GDM1 (cell line): ENCODE measurements at places on chromosomes 16 and 17.

DNA sequence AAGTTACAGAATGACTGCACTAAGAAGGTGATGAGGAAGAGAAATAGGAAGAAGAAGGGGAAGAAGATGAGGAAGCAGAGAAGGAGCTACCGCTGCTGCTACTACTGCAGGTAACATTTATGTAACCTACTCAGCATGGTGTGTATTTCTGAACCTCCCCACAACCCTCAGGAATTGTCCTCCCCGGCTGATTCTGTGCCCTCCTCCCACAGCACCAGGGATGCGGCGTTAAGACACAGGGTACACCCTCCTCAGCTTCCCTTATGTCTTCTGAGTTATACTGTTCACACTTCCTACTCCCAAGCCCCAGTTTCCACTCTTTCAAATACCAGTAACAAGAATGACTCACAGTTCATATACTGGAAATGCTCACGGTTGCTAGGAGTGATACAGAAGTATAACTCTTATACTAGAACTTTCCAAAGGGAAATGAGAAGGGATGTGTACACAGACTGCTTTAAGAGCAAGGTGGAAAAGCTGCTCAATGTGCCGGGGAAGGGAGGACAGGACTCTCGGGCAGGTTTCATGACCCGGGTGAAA is 224.5 kb upstream of the PSMD7 start:
- no peak for DNase-seq

DNA sequence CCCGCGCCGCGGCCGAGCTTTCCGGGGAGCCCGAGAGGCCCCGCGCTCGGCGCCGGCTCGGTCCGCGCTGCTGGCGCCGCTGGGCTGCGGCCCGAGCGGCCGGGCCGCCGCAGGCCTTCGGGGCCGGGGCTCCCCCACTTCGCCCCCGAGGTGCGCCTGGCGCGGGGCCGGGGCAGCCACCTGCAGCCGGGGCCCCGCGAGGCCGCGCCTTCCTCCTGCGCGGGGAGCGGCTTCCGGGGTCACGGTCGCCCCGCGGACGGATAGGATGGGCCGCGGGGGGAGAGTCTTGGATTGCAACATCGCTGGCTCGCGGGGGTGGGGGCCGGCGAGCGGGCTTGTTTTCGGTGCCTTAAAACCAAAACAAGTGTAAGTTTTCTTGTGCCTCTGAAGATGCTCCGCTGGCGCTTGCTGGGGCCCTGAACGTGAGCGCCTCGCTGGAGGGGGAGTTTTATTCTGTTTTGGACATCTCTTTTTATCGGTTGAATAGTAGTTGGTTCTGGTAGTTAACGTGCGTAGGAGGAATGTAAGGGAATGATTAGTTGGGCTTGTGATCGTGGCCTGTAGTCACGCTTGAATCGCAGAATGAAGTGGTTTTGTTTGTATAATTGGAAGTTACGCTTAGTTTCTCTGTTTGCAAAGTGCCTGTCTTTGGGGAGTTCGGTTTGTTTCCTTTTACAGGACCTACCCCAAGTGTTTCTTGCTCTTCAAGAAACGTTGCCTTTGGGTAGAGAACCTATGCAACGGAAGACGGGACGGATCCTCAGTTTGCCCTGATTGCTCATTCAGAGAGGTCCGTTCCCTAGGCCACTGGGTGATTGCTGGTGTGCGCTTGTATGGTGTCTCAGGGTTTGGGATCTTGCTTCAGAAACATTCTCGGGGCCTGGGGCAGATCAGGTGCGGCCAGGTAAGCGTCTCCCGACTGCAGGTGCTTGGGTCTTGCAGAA is 724 bp downstream of the UBE2I start:
- DNase-seq: no peak

DNA sequence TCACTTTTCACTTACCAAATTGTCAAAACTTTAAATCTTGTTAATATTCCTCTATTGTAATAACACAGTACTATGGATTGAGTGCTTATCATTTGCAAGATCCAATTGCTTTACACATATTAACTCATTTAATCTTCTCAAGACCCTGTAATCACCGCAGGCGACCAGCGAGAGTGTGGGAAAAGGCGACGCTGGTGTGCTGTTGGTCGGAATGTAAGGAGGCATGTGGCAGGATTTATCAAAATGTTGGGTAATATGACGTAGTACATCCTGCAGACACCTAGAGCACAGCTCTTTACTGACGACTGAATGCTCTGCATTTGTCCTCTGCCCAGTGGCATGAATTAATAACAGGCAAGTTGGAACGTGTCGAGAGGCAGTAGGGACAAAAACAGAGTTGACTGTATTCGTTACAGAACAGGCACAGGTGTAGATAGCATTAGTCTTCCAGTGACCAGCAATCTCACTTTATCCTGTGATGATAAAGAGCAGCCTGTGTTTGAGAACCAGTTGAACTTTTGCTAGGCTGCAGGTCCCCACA is 80.3 kb downstream of the TNRC6C start:
- DNase-seq: no peak

- DNase-seq: no peak
Observed at GRCh38 chr17:29588017-29588561, 1.4 kb downstream of the GIT1 start.

DNA sequence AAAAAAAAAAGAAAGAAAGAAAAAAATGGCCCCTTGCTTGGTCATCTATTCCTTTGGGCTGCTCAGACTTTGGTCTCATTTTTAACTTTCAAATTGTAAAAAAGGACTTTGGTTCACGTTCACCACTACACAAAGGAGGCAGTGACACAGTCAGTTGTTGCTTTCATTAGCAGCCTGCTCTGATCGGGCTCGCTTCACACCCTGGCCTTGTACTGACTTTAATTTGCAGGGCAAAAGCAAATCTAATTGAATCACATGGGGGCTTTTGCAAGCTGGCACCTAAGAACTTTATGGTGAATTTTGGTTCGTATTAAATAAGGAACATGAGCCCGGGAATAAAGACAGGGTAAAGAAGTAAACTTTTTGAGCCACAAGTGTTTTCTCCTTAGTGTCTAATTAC is 103.6 kb upstream of the CDH11 start:
- no peak for DNase-seq

DNA sequence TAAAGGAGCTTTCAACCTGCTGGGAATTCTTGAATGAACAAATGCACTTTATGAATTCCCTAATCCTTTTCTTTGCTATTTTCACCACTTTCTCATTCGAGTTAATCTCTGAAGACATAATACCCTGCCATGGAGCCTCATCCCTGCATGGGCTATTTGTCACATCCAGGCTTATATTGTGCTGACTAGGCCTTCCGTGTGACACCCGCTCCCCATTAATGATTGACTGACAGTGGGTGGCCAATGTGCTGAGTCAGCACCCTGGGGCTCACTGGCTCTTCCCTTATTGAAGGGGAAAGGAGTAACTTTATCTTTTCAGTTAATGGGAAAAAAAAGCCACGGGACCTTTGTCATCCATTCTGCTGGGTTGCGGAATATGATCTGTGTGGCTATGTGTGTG is 1024.8 kb upstream of the EEF2KMT start:
- DNase-seq: no peak

- DNase-seq: no peak
Observed at GRCh38 chr16:14629612-14629918, 495 bp downstream of the PARN start.

DNA sequence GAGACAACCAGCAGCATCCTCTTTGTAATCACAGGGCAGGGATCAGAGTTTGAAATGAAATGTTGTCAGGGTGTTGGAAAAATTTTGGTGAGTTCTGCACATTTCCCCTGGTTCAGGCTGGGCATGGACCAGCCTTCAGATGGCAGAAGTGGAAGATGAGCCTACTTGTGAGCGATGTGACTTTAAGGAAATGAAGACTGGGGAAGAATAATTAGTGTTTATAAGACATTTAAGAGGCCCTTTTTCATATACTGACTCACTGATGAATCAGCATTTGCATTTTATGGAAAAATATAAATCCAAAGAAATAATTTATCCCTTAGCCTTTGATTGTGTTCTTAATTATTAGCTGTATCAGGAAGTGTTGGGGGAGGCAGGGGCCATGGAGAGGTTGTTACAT is 20.9 kb downstream of the GPR179 start:
- DNase-seq: no peak

GRCh38 chr17:82957961-82958561 is 118.2 kb upstream of the ZNF750 start:
- DNase-seq: no peak

DNA sequence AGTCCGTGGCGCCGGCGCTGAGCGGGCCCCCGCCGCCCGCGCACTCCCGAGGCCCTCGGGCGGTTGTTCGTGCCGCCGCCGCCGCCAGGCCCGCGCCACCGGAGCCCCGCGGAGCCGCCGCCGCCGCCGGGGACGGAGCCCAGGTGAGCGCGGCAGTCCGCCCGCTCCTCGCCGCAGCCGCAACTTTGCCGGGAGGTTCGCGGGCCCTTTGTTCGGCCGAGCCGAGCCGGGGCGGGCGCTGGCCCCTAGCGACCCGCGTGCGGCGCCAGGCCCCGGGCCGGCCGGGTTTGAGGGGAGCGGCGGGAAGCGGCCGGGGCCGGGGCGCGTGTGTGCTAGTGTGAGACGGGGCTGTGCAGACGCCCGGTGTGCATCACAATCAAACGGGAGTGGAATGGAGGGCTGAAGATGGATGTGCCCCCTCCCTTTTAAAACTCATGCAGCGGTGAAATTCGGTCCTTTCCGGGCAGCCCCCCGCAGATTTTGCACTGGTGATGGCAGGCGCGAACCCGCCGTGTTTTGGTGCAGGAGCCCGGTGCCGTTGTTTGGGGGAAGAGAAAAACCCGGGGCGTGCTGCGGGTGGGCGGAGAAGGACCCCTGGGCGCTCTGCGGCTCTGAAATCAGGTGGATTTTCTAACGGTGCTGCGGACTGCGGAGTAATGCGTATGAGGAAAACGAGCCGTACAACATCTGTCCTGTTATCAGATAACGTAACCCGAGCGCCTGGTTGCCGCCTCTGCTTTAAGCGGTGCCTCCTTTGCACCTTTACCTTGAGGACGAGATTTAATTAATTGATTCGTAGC is 823 bp downstream of the TNRC6C start:
- no peak for DNase-seq

DNA sequence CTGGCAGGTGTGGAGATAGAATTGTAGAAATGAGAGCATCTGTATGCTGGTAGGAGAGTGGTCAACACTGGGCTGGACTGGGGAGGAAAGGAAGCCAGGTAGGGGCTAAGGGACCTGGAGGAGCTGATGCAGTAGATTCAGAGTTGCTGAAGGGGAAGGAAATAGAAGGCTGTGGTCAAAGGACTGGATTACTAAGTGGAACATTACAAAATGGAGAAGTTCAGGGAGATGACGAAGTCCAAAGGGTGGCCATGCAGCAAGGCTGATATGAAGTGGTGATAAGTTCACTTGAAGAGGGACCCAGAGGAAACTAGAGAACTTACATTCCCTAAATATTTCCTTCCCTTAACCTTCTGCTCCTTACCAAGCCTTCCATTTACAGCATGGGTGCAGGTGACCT is 8.6 kb upstream of the CCL2 start:
- DNase-seq: peak; percentile 58

DNA sequence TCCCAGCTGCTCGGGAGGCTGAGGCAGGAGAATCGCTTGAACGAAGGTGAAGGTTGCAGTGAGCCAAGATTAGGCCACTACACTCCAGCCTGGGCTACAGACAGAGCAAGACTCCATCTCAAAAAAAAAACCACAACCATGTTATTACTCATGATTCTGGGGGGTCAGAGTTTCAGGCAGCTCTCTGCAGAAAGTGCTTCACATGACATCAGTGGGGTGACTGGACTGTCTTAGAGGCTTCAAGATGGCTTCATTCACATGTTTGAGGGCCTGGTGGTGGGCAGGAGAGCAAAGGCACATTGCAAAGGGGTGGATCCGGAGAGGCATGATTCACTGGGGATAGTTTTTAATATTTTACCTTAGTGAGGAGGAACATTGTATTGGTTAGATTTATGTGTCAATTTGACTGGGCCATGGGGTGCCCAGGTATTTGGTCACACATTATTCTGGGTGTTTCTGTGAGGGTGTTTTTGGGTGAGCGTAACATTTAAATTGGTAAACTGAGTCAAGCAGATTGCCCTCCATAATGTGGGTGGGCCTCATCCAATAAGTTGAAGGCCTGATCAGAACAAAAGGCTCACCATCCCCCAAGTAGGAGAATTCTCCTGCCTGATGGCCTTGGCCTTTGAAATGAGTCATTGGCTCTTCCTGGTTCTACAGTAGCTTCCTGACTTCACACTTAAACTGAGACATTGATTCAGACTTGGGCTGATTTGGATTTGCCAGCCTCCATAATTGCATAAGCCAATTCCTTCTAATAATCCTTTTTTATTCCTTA is 109.8 kb downstream of the GOSR1 start:
- peak; percentile 18 for DNase-seq

DNA sequence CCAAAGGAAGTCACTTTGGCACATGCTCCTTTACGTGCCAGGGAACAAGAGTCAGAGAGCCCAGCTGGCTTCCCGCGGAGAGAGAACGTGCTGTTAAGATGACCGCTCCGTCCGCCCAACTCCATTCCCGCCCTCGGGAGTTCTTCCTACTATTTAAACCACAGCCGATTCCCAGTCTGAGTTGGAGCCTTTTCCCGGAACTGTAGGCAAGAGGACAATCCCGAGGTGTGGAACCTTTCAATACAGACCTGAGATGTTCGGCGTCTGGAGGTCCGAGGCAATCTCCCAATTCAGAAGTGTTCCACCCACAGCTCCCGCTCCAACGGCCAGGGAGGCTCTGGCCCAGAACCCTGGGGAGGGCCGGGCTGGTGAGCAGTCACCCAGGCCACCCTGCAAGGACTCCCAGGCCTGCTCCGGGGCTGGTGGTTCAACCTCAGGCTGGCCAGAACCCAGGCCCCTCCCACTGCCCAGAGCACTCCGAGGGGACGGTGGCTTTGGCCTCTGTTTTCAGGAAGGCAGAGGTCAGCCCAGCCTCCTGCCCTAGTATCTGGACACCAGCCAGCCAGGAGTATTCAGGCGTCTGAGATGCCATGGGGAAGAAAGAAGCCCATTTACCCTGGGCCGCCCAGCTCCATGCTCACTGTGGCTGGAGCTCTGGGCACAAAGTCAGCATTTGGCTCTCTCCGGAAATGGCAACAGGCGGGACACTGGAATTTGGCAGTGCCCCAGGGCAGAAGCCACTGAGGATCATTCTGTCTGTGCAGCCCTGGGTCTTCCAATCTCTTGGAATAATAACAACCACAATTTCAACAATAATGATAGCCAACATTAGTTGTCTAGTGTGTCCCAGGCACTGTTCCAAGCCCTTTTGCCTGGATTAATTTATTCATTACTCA is 21.4 kb downstream of the EMP2 start:
- DNase-seq: no peak

- DNase-seq: no peak
Observed at GRCh38 chr16:65213866-65214595, 92.2 kb upstream of the CDH11 start.

GRCh38 chr17:76781056-76781982 is 43.4 kb downstream of the MFSD11 start:
- DNase-seq: no peak

DNA sequence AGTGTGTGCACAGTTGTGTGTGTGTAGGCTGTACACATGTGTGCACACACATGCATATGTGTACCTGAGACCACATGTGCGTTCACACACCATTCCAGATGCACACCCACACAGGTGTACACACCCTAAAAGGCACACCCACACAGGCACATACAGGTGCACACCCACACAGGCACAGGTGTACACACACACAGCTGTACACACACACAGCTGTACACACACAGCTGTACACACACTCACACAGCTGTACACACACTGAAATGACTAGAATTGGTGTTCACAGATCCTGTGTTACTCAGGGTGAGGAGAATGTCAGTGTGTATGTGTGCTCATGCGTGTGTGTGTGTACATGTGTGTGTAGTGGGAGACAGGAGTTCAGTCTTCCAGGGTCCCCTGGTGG is 15.9 kb upstream of the DOC2B start:
- DNase-seq: no peak
